ENCODE measurements at places on chromosomes 13 and 19.

DNA sequence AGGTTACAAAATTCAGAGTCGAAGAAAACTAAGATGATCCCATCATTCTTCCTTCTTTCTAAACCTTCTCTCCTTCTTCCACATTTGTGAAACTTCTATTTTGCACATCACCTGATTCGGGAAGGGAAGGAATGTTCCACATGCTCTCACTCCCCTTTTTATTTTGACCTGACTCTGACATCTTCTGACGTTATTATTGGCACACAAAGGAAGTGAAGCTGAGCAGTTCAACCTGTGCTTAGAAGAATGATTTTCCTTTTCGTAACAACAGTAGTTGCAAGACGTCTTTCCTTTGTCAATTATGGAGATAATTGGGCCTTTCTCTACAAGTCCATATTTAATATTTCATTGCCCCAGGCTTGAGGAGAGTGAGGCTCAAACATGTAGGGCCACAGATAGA, 18.0 kb downstream of the FAM124A start:
- no peak for DNase-seq

GRCh38 chr13:76023652-76024051, 387.5 kb downstream of the LMO7 start:
- no peak for DNase-seq

DNA sequence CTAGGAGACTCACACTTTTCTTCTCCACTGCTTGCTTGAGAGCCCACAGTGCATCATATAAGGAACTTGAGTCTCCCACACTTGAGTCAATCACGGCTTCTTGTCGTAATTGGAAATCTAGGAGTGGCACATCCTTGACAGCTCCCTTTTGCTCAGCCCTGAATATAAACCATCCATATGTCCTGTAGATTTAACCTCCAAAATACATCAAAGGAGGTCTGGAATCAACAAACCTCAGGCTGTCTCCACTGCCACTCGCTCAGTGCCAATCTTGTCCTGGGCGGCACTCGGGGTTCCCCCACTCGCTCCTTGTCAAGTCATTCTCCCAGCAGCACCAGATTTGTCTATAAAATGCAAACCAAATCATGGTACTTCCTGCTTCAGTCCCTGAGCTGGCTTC, 84.4 kb upstream of the UQCRFS1 start:
- no peak for DNase-seq

DNA sequence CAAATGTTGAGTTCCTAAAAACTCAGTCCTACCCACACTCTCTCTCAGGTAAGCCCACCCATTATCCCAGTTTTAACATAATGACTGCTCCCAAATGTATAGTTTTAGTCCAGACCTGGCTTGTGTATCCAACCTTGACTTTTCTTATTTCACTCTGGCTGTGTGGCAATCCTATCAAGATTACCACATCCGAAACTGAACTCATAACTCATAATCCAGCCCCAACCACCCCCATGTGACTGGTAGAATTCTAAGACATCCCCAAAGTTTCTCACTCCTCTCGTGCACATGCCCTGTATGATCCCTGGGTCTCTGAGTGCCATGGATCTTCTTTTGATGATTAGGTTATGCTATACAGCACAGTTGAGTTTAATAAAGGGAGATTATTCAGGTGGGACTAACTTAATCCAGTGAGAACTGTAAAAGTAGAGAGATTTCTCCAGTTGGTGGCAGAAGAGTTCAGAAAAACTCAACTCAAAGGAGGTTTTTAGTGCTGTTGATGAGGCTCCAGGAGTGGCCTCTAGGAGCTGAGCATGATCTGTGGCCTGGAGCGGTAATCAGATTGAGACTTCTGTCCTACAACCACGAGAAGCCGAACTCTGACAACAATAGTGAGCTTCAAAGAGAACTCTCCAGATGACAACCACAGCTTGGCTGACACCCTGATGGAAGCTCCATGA, 413.4 kb downstream of the ZNF536 start:
- no peak for DNase-seq

- DNase-seq = no peak
These were observed 57.1 kb downstream of the ALOX5AP start for GRCh38 chr13:30792285-30793000.

DNA sequence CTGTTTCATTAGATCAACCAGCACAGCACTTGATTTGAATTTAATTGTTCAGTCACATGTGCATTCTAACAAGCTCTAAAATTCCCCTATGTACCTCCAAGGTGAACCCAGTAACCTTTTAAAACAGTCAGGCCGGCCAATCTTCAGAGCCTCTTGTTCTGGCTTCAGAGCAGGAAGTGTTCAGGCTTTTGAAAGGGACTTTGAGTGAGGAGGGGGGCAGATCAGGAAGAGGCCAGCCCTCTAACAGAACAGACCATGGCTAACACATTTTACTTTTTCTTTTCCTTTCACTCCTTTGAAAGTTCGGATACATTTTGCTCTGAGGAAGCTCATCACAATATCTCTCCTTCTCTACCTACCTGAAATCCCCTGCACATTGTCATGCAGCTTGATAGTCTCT, 390.3 kb downstream of the TBC1D4 start:
- DNase-seq = no peak

GRCh38 chr13:45700971-45701900, 884 bp upstream of the CBY2 start:
- no peak for DNase-seq

GRCh38 chr19:38699647-38700349, 44.5 kb downstream of the CAPN12 start:
- DNase-seq = no peak

DNA sequence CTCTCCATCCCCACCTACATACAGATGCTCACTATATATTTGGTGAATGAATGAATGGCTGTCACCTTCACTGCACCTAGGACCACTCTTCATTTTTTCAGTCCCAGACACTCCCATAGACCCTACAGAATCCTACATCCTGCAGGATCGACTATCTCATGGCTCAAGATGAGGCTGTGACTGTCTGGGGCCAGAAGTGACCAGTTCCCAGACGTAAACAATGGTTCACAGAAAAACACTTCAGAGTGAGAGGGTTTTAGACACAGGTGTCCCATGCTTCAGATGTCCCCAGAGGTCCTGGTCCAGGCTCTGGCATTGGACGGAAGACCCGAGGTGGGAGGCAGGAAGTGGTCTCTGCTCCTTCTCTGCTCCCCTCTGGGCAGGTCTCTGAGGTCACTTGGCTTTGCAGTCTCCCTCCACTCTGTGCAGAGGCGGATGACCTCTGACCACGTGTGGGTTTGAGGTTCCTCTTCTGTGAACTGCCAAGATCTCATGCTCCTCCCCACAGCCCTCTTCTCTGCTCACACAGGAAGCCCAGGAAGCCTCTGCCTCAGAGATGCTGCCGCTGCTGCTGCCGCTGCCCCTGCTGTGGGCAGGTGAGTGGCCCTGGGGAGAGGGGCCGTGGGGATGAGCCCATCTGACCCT, 24.9 kb downstream of the SIGLEC7 start:
- DNase-seq = no peak

- DNase-seq = no peak
These were observed 3.7 kb upstream of the TUBA3C start for GRCh38 chr13:19185086-19185864.

- DNase-seq = no peak
These were observed 534.7 kb downstream of the KLF12 start for GRCh38 chr13:73599232-73600128.

- no peak for DNase-seq
These were observed 458.7 kb downstream of the MYO16 start for GRCh38 chr13:109087916-109088623.

GRCh38 chr19:17530586-17530985, 19.1 kb downstream of the PGLS start:
- DNase-seq = no peak

DNA sequence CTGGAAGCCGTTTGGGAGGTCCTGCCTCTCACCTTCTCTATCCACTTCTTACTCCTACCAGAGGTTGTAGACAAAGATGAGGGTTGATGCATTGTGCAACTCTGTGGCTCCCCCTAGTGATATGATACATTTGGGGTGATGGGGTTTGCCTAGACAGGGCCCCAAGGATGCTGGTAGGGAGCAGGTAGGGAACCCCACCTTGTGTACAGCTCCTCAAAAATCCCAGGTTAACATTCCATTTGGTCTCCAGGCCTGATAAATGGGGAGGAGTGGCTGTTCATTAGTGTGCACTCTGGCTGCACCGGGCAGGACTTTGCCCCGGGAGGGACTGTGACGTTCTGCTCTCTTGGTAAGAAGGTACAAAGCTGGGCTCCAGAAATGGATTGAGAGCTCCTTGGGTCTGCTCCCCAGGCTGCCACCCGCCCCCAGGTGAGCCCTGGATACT, 19.2 kb downstream of the SIGLEC8 start:
- no peak for DNase-seq

GRCh38 chr13:32142956-32143375, 111.4 kb downstream of the FRY start:
- DNase-seq = peak; percentile 36

GRCh38 chr19:7646426-7646700, 9.5 kb downstream of the STXBP2 start:
- no peak for DNase-seq

DNA sequence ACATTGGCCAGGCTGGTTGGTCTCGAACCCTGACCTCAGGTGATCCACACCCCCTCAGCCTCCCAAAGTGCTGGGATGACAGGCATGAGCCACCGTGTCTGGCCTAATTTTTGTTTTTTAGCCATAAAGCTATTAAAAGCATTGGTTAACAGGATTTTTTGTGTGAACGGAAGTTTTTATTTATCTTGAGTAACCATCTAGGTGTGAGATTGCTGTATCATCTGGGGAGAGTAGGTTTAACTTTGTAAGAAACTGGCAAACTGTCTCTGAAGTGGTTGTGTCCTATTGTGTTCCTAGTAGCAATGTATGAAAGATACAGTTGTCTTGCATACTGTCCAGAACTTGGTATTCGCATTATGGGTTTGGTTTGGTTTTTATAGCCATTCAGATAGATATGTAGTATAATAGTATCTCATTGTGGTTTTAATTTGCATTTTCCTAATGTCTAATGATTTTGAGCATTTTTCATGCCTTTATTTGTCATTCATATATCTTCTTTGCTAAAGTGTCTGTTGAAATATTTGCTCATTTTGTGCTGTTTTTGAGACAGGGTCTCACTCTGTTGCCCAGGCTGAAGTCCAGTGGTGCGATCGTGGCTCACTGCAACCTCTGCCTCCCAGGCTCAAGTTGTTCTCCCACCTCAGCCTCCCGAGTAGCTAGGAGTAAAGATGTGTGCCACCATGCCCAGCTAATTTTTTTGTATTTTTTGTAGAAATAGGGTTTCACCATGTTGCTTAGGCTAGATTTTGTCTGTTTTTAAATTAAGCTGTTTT, 13.5 kb upstream of the PLEKHF1 start:
- DNase-seq = no peak

- no peak for DNase-seq
These were observed 635.1 kb upstream of the KLF12 start for GRCh38 chr13:74769333-74769732.

- no peak for DNase-seq
These were observed 33.0 kb downstream of the MIPEP start for GRCh38 chr13:23856008-23856750.

- no peak for DNase-seq
These were observed 13.1 kb downstream of the PCID2 start for GRCh38 chr13:113195360-113195759.

DNA sequence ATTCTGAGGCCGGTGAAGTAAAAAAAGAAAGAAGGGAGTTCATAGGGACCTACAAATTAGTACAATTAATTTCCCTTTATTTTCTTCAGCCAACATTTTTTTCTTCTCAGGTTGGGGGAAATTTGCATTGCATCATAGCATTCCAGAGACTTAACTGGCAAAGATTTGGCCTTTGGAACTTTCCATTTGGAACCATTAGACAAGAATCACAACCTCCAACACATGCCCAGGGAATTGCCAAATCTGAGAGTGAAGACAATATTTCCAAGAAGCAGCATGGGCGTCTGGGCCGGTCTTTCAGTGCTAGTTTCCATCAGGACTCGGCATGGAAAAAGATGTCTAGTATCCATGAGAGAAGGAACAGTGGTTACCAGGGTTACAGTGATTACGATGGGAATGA, 6.4 kb upstream of the ERCC5 start:
- no peak for DNase-seq

DNA sequence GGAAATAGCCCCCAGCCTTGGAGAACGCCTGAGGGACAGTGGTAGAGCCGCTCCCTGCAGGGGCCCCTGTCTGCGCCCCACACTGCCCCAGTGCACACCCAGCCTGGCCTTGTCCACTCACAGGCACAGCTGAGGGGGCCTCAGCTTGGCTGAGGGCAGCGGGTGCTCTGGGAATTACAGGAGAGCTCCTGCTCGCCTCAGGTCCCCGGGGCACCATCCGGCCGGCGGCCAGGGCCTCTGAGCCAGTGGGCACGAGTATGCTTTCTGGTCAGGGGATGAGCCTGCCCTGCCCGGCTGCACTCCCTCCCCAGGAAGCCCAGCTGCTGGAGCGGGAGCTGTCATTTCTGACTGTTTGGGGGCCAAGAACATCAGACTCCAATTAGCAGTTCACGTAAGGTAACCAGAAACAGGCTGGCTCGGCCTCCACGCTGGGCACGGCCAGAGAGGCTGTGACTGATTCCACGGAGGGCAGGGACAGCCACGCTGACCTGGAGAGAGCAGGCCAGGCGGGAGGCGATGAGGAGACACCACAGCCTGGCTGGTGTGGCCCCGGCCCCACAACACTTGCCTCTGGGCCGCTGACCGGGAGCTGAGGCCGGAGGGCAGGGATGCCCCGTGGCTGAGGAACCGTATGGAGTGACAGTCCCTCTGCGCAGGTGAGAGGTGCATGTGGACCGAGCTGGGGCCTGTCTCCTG, 15.4 kb downstream of the CEBPG start:
- DNase-seq = no peak

- DNase-seq = no peak
These were observed 228.4 kb downstream of the ENOX1 start for GRCh38 chr13:43558326-43558725.

GRCh38 chr13:49146950-49147355, 73.2 kb upstream of the MLNR start:
- no peak for DNase-seq

- no peak for DNase-seq
These were observed 568 bp downstream of the FUZ start for GRCh38 chr19:49812452-49812996.

GRCh38 chr19:49094505-49095482, 9.5 kb downstream of the SNRNP70 start:
- DNase-seq = no peak

DNA sequence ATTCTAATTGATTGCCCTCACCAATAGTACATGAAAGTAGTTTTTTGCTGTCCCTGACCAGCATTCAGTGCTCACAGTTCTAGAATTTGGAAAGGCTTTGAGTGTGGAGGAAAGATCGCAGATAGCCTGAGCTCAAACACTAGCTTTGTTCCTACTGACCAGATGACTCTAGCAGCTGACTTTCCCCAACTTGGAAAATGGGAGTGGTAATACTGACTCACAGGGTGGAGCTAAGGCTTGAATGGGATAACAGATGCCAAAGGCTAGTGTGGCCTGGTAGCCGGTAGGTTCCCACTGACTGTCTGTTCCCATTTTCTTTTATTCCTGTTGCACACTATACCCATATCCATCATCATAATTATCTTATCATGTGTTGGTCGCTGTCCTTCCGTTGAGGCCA, 3.7 kb downstream of the ZSCAN22 start:
- DNase-seq = no peak

- DNase-seq = no peak
These were observed 34.0 kb downstream of the PIN1 start for GRCh38 chr19:9868983-9869617.

- no peak for DNase-seq
These were observed at the start of gene FCER2 for GRCh38 chr19:7701654-7702457. TSS of gene FCER2 (minus strand) at chr19:7702131. CDS start at chr19:7699760, 2,371 bp downstream.

GRCh38 chr13:94093652-94094315, 385.7 kb downstream of the DCT start:
- DNase-seq = no peak

- no peak for DNase-seq
These were observed 24.1 kb downstream of the KLF5 start for GRCh38 chr13:73082895-73083294.

All from HuH-7.5 (cell line).